Activated CD8-positive, alpha-beta T cell treated with anti-CD3 and anti-CD28 coated beads for 36 hours (primary cell): ENCODE measurements at places on chromosomes 2 and 18. TPM values are rescaled to one million over a fixed set of nuclear protein-coding genes. Genes with fewer than 3 reads are reported as not detected.

Gene ABCG8
- not detected for total RNA-seq

Gene IGFBP5
- total RNA-seq, result not detected

Gene CRYGC
- not detected for total RNA-seq

Gene DSC3
- not detected for total RNA-seq

Gene OR6B2
- total RNA-seq, result not detected

Gene GCG
- total RNA-seq, result not detected

DNA sequence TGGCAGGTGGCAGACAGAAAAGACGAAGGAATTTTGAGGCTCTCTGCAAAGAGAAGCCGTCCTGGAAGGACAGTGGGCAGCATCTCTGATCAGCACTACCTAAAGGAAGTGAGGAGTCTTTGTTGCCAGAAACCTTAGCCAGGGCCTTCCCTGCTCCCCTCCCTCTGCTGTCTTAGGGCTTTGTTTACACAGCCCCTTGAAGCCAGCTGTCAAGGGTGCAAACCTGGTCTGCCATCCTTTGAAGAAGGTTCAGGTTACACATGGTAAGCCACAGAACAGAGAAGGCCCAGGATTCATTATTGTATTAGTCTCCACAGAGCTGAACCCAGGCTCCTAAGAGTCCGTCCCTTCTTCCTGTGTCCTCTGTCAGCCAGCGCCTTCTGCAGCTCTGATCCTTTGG is 356.7 kb downstream of the TGIF1 start:
- H3K4me1 ChIP-seq, result no peaks in the 10 kb centered on the region
- no peaks in the 10 kb centered on the region for H3K36me3 ChIP-seq
- no peak for DNase-seq
- H3K4me3 ChIP-seq, result no peak overlapping the region

GRCh38 chr18:38297910-38298309 is 732.3 kb upstream of the CELF4 start:
- H3K27ac ChIP-seq, result no peak overlapping the region
- no peaks in the 10 kb centered on the region for H3K36me3 ChIP-seq
- no peaks in the 10 kb centered on the region for H3K27me3 ChIP-seq

- peaks cover 27% of the 10 kb centered on the region for H3K4me1 ChIP-seq
- no peak for DNase-seq
- H3K27ac ChIP-seq, result no peak overlapping the region
- no peak overlapping the region for H3K4me3 ChIP-seq
- H3K36me3 ChIP-seq, result peaks cover 1% of the 10 kb centered on the region
- H3K27me3 ChIP-seq, result no peaks in the 10 kb centered on the region
These were observed 11.6 kb upstream of the ST3GAL5 start for GRCh38 chr2:85900366-85900765.

DNA sequence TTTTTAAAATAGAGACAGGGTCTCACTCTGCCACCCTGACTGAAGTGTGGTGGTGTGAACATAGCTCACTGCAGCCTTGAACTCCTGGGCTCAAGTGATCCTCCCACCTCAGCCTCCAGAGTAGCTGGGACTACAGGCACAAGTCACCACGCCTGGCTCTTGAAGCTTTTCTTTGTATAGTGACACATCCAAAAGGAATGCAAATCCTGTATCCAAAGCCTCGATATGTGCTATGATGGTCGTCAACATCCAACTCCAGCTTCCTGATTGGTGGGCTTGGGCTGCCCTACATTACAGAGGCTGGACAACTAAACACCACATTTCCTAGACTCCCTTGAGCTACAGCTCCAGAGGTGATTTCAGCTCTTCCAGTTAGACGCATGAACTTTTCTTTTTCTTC is 101.7 kb upstream of the PGAP1 start:
- no peak overlapping the region for H3K4me3 ChIP-seq
- H3K4me1 ChIP-seq, result peaks cover 23% of the 10 kb centered on the region
- no peaks in the 10 kb centered on the region for H3K27me3 ChIP-seq
- H3K36me3 ChIP-seq, result peaks cover 70% of the 10 kb centered on the region

DNA sequence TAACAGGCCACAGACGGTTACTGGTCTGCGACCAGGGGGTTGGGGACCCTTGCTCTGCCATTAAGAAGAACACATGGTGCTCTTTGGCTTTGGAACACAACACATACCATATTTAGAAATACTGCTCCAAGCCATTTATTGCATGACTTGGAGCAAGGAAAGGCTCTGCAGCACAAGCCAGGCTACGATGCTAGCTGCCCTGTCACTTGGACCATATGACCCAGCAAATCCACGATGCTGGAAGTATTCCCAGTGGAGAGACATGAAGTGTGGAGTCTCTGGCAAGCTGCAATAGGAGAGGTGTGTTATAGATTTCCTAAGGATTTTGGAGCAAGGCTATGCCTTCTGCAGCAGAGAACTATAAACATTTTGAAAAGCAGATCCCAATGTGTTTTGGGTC is 171.2 kb downstream of the HAUS1 start:
- no peak for DNase-seq
- no peaks in the 10 kb centered on the region for H3K27me3 ChIP-seq
- H3K4me3 ChIP-seq, result no peak overlapping the region

DNA sequence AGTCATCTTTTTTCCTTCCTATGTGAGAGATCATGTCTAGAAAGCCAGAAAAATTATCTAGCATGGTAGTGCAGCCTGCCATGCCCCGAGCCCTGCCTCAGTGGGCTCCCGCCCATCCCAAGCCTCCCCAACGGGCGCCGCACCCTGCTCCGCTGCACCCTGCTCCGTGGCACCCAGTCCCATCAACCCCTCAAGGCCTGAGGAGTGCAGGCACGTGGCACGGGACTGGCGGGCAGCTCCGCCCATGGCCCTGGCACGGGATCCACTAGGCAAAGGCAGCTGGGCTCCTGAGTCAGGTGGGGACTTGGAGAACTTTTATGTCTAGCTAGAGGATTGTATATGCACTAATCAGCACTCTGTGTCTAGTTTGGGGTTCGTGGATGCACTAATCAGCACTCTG is 83.4 kb upstream of the COL3A1 start:
- DNase-seq, result no peak
- no peak overlapping the region for H3K4me3 ChIP-seq
- no peaks in the 10 kb centered on the region for H3K36me3 ChIP-seq
- H3K27ac ChIP-seq, result no peak overlapping the region
- H3K27me3 ChIP-seq, result no peaks in the 10 kb centered on the region

DNA sequence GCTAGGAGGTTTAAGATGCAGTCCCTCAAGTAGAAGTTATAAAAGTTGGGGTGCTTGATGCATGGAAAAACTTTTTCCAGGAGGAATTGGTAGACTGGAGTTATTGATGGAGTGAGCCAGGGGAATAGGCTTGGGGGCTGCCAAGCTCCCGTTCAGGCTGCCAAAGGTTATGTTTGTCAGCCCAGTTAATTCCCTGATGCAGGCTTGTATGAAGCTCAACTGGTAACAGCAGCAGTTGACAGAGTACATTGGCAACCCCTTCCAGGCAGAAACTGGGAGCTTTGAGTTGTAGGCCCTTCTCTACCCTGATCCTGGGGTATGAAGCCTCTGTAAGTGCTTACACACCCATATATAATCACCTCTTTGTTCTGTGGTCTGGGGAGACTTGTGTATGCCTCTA is 16.2 kb downstream of the CCDC150 start:
- H3K27me3 ChIP-seq, result no peaks in the 10 kb centered on the region
- H3K4me1 ChIP-seq, result no peaks in the 10 kb centered on the region
- DNase-seq, result no peak
- no peak overlapping the region for H3K4me3 ChIP-seq
- no peak overlapping the region for H3K27ac ChIP-seq
- peaks cover 21% of the 10 kb centered on the region for H3K36me3 ChIP-seq

DNA sequence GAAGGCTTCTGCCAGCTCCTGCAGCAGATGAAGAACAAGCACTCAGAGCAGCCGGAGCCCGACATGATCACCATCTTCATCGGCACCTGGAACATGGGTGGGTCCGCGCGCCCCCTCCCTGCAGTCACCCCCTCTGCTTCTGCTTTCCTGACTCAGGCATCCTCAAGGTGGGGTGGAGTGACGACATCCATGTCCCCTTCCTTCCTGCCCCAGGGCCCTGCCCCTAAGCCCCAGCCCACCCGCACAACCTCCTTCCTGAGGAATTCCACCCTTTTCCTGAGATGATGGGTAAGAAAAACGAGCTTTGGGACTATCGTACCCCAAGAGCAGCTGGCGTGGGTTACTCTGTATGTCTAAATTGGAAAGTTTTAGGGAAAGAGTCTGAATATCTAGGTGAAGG is 89.7 kb upstream of the ATG16L1 start:
- peaks cover 22% of the 10 kb centered on the region for H3K36me3 ChIP-seq
- H3K27ac ChIP-seq, result no peak overlapping the region
- H3K4me3 ChIP-seq, result no peak overlapping the region
- peaks cover 5% of the 10 kb centered on the region for H3K4me1 ChIP-seq
- H3K27me3 ChIP-seq, result no peaks in the 10 kb centered on the region
- DNase-seq, result no peak

- no peaks in the 10 kb centered on the region for H3K27me3 ChIP-seq
- peak overlapping the region; percentile 7 for H3K27ac ChIP-seq
- H3K4me1 ChIP-seq, result peaks cover 52% of the 10 kb centered on the region
- H3K36me3 ChIP-seq, result peaks cover 11% of the 10 kb centered on the region
- no peak overlapping the region for H3K4me3 ChIP-seq
- no peak for DNase-seq
These were observed 31.2 kb downstream of the MAP3K2 start for GRCh38 chr2:127356531-127356930.

DNA sequence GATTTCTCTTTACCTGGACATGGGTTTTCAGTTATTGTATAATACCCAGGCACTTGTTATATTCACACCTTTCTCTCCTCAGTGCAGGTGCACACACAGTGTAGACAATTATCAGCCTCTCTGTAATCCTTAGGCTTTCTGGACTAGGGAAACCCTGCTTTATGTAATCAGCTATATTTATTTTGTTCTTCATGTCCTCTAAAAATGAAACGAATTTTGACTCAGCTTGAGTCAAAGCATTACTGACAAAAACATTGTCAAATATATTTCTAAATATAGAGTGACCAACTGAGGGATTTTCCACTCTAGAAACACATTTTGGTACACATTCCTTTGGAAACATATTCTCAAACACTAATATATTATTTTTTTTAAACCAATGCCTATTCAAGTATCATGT is 144.8 kb upstream of the GULP1 start:
- H3K27ac ChIP-seq, result no peak overlapping the region
- H3K4me1 ChIP-seq, result no peaks in the 10 kb centered on the region
- DNase-seq, result no peak
- H3K27me3 ChIP-seq, result no peaks in the 10 kb centered on the region

DNA sequence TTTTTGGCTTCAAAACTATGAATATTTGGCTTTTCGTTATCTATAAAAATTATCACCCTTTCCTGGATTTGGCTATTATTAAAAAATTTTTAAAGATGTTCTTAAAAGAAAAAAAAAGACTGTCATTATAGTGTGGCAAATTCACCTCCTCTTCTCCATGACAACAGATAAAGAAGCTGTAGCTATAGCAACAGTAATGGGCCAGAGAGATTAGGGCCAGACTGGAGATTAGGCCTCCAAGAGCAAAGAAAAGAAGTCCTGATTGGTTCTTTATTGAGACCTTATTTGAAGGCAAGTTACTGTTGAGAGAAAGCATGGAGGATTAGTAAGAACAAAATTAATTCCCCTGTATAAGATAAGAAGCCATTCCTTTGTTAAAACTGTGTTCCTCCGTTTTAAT is 812.5 kb downstream of the DCC start:
- no peaks in the 10 kb centered on the region for H3K27me3 ChIP-seq
- no peak overlapping the region for H3K27ac ChIP-seq
- no peaks in the 10 kb centered on the region for H3K4me1 ChIP-seq
- H3K4me3 ChIP-seq, result no peak overlapping the region
